OCI-LY7 (cell line): ENCODE measurements at places on chromosomes 5 and 9.
A peak's percentile ranks its signal among the peaks of the same experiment; 100 is the strongest.

- DNase-seq: no peak
Observed at GRCh38 chr5:160361624-160362228, 8.7 kb downstream of the C1QTNF2 start.

DNA sequence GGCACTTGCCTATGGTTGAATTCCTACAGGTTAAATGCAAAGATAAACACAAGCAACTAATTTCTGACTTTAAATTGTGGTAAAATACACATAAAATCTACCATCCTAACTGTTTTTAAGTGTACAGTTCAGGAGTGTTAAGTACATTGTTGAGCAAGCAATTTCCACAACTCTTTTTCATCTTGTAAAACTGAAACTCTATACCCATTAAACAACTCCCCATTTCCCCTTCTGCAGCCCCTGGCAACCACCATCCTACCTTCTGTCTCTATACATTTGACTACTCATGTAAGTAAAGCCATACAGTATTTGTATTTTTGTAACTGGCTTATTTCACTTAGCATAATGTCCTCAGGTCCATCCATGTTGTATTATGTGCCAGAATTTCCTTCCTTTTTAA, 38.5 kb upstream of the STX17 start:
- no peak for DNase-seq

DNA sequence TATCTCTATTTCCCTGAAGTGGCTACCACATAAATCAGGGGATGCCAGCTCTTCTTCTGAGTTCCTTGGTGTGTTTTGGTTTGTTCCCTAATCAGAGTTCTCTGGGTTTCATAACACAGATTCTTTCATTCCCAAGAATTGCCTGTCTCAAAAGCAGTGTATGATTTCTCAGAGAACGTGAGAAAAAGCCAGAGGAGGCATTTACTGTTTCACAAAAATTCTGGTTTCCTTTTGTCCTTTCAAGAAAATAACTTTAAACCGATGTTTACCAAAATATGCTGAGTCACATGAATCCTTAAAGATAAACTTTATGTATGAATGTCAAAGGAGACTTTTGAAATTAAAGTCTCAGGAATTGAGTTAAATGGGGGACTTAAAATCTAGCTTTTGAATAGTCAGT, 314.3 kb downstream of the EBF1 start:
- no peak for DNase-seq

- peak; percentile 71 for DNase-seq
Observed at GRCh38 chr9:127921557-127922120, 4.8 kb upstream of the ST6GALNAC4 start.

- DNase-seq: no peak
Observed at GRCh38 chr9:120221844-120222243, 358.1 kb downstream of the CDK5RAP2 start.

DNA sequence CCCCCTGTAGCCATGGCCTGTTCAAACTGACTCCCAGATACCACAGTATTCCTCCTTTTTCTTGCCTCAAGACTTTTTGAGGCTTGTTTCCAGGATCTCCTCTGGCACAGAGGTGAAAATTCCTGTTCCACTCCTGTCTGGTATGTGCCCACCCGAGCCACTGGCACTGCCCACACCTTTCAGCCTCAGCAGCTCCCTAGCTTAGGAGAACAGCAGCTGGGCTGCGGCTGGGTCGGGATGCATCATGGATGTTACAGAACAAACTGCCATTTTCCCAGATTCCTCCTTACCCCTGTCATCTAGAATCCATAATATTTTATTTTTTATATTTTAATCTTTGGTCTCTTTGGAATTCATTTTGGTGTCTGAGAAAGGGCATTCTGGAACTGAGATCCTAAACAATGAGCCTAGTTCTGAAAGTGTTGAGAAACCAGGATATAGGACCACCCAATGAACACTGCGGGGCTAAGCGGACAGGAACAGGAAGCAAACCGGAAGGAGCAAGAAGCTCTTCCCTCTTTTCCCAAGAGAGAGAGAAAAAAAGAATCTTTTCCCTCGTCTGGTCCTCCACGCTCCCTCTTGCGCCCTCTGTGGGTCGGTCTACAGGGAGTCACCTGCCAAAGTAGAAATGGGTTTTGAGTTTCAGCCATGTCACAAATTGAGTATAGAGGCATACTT, 12.5 kb downstream of the OR2S2 start:
- peak; percentile 63 for DNase-seq
